Type B pancreatic cell (in vitro differentiated cells): ENCODE measurements at places on chromosomes 2 and 18. TPM values are rescaled to one million over a fixed set of nuclear protein-coding genes. Genes with fewer than 3 reads are reported as not detected.

GRCh38 chr18:41326311-41326710, 628.7 kb upstream of the PIK3C3 start:
- H3K36me3 ChIP-seq = peaks cover 4% of the 10 kb centered on the region
- no peak overlapping the region for H3K4me3 ChIP-seq
- no peak for DNase-seq

DNA sequence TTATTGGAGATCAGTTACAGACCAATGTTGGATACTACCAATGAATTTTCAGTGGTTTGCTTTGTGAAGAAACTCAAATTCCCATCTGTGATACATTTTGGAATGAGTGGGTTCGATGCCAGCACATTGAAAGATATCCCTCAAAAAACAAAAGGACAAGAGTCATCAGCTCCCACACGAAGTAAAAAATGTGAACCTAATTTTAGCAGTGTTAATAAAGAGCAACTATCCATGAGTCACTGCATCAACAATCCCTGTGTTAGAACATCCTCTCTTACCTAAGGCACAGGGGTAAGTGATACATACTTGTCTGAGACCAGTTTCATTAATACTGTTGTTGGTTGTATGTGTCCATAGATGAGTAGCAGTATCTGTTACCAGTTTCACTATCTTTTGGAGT, 551.8 kb upstream of the SOX11 start:
- peaks cover 4% of the 10 kb centered on the region for H3K27me3 ChIP-seq
- no peak overlapping the region for H3K4me3 ChIP-seq
- H3K27ac ChIP-seq = no peak overlapping the region
- H3K4me1 ChIP-seq = no peaks in the 10 kb centered on the region

- no peaks in the 10 kb centered on the region for H3K4me1 ChIP-seq
- H3K36me3 ChIP-seq = no peaks in the 10 kb centered on the region
- DNase-seq = no peak
- no peaks in the 10 kb centered on the region for H3K27me3 ChIP-seq
Observed at GRCh38 chr2:172937884-172938712, 137.5 kb upstream of the MAP3K20 start.

The IL36G gene
- total RNA-seq = not detected in 2 replicates

DNA sequence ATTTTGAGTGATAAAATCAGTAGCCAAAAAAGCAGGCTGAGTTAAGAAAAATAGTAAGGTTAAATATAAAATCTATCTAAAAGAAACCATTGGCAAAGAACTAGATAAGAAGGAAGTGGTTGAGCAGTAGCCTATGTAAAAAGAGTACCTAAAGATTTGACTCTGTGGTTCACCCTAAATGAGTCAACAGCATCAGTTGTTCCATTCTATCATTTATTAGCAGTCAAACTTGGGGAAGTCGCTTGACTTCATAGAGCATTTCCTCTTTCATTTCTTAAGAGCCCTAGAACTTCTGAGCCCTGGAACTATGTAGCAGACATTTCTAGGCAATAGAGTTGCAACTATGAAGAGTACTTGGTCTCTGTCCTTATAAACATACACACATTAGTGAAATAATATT, 381.7 kb downstream of the NUP35 start:
- peaks cover 3% of the 10 kb centered on the region for H3K27me3 ChIP-seq
- H3K4me1 ChIP-seq = no peaks in the 10 kb centered on the region
- no peak for DNase-seq
- H3K36me3 ChIP-seq = no peaks in the 10 kb centered on the region

- H3K27me3 ChIP-seq = peaks cover 2% of the 10 kb centered on the region
- no peaks in the 10 kb centered on the region for H3K36me3 ChIP-seq
- H3K4me3 ChIP-seq = no peak overlapping the region
Observed at GRCh38 chr2:236758406-236758805, 188.8 kb downstream of the ACKR3 start.

DNA sequence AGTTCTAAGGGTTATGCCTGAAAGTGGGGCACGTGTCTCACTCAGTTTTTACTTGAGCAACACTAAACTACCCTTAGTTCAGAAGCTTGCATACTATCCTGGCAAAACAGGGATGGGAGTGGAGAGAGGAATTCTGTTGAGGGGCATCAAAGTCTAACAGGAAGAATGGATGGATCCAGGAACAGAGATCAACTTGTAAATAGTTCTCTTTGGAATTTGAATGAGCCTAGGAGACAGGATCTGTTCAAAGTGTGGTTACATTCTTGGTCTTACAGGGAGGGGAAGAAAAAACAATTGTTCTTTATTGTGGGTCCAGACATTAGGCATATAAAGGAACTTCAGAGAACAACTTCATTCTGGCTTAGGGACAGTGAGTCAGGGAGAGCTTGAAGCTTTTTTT, 560.2 kb downstream of the CNTNAP5 start:
- no peak for DNase-seq
- no peak overlapping the region for H3K27ac ChIP-seq
- no peak overlapping the region for H3K4me3 ChIP-seq
- H3K4me1 ChIP-seq = no peaks in the 10 kb centered on the region
- no peaks in the 10 kb centered on the region for H3K27me3 ChIP-seq

The TACR1 gene
- total RNA-seq = 0.88 and 1.5 TPM in 2 replicates

The PROKR1 gene
- 0.10 and 0.41 TPM in 2 replicates for total RNA-seq
